ENCODE measurements at places on chromosomes 6 and 20.

DNA sequence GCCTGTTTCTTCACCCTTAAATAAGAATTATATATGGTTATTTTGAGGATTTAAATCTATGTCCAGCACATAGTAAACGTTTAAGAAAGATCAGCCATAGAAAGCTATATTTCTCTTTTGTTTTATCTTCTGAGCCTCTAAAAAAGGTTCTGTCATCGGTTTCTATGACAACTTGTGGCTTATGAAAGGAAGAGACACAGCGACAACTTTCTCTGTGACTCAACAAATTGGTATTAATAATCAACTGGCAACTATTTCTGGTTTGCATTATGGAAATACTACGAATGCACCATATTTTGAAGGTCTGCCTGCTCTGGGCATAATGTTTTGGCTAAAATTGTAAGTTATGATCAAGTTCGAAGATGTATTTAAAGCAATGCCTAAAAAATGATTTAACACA, 751.0 kb downstream of the CD109 start:
- DNase-seq: peak; percentile 27

DNA sequence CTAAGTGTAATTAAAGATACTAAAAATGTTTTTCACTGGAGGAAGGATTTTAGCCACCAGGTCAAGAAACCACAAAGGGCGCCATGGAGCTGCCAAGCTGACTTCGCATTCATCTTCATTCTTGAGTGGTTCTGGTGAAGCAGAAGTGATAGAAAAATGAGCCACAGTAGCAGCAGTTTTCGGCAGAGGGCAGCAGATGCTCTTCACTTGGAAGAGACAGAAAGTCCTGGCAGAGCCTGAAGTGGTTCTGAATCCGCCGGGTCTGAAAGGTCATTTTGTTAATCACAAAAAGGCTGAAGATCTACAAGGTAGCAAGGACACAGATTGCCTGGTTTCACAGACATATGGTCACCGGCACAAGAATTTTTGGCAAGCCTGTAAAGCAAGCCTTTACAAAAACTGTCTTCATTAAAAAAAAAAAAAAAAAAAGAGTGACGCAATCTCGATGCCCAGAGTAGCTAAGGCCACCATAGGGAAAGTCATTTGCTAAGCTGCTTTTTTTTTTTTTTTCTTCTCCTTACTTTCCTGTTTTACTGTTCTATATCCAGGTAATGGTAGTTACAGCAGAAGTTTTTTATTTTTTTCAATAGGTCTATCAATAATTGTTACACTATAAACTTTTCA, 345.1 kb upstream of the AGPAT4 start:
- DNase-seq: no peak

DNA sequence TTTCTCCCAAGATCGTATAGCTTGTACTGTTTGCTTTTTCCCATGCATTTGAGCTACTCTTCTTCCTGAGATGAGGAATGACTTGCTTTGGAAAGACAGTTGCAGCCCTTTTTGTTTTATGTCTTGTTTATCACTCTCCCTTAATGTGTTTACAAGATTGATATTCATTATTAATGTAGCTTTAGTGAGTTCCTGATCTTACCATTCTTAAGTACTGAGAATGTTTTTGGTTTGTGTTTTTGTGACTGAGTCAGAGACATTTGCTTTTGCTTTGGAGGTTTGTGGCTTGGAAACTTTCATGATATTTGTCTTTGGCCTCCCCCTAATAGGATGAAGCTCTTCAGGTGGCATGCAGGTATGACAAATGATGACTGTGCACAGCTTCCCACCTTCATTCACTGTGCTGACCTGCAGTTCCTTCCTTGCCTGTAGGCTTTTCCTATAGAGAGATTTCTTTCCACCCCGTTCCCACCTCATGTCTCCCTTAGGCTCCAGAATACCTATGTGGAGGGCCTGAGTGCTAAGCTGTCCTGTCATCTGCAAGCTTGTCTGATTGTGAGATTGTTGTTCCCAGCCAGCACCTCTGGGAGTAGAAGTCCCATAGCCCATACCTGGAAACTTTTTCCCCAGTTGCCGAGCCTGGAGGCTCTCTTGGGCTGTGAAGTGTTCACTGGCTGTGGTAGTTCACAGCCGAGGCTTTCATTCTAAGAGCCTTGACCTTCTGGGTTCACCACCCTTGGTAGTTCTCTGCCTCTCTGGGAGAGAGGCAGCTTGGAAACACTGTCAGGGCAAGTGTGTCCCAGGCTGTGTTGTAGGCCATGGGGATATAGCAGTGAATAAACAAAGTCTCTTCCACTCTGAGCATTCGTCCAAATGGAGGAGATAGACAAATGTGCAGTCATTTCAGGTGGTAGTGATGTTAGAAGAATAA, 27.1 kb downstream of the CDS2 start:
- no peak for DNase-seq

DNA sequence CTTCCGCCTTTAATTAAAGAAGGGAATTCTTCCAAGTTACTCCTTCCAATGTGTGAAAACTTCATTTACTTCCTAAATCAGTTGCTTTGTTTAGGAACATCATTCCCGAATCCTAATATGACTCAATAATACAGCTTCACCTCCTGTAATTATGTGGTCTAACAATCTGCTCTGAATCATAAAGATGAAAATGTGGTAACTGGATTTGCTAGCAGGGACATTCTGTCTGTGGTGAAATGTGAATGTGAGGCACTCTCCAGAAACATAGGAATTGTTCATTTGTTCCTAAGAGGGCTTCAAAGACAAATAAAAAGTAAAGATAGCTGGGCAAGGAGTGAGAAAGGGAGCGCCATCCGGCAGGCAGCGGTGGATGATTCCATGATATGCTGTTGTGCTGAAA, 678.1 kb downstream of the KIF16B start:
- no peak for DNase-seq

DNA sequence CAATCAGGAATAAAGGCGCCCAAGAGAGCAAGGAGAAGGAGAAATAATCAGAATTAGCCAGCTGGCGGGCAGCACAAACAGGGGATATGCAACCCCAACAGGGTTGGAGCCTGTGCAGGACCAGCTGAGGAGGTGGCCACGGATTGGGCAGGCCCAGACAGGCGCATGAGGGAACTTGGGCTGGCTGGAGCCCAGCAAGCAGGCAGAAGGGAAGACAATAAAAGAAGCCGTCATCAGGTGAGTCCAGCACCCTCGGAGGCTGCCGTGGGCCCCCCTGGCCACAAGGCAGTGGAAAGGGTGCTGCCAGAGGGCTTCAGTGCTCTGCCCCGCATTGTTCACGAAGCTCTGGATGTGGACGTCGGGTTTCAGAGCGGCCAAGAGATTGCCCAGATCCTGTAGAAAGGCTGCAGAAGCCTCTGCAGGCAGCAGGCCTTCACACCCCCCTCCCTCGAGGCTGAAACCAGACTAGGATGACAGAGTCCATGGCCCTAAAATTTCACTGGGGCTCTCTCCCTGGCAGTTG, 28.4 kb upstream of the MAFB start:
- no peak for DNase-seq

DNA sequence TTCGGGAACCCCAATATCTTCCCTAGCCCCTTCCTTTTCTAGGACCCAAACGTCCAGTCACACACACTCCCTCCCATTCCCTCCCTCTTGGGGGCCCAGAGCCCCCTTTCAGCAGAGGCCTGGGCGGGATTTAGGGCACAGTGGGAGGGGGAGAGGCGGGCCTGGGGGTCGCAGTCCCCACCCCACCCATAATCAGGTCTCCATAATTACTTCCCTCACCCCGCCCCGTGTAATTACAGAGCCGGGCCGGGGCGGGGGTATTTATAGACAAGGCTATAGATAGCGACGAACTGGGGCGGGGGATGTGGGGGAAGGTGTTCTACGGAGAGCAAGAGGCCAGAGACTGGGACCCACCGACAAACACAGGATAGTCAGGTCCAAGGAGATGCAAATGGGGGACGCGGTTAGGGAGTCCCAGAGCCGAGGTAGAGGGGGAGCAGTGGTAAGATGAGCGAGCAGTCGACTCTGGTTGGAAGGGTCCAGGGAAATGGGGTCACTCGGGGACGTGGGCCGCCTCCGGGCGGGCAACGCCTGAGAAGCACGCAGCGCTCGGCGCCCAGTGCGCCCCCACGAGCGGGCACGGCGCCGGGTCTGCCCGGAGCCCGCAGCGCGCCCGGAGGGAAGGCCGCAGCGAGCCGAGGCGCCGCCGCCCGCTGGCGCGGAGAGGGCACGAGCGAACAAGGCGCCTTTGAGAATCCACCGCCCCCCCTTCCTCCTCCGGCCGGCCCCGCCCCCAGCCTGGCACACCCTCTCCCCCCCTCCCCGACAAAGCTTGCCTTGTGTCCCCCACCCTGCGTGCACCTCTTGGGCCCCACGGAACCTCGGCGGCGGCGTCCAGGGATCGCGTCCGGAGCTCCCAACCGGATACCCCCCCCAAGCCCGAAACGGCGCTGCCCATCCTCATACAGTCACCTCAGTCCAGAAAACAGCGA, 670 bp upstream of the COL11A2 start:
- no peak for DNase-seq

- no peak for DNase-seq
Observed at GRCh38 chr6:47473791-47474346, 3.7 kb upstream of the CD2AP start.

GRCh38 chr20:64113444-64113775, 6.0 kb upstream of the NPBWR2 start:
- DNase-seq: no peak

DNA sequence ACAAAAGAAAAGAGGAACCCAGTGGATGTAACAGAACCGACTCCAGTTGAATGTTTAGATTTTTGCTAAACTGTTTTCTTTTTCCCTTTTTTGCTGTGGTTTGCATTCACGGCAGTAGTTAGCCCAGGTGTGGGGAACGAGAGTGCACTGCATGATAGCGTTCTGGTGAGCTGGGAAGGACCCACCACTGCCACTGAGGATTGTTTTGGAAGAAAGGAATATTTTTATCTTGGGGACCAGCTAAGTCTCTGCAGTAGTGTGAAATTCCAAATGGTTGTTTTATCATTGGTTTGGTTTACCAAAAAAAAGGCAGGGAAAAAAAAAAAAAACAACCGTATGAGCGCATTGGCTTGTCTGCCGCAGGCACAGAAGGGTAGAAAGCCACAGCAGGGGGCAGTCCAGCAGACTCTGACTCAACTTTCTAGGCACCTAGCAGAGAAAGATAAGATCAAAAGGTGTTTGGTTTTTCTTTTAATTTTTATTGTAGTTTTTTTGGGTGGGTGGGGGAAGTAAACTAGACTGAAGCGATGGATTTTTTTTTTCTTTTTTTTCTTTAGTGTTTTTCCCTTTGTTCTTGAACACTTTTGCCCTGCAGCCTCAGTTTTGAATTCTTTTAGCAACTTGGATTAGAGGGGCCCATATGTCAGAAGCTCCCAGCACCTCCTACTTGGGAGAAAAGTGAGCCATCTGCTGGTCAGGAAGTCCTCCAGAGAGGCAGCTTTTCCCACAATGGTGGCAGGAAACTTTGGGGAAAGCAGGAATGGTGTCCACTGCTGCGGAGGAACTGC, 13.5 kb upstream of the RAB5IF start:
- DNase-seq: no peak

DNA sequence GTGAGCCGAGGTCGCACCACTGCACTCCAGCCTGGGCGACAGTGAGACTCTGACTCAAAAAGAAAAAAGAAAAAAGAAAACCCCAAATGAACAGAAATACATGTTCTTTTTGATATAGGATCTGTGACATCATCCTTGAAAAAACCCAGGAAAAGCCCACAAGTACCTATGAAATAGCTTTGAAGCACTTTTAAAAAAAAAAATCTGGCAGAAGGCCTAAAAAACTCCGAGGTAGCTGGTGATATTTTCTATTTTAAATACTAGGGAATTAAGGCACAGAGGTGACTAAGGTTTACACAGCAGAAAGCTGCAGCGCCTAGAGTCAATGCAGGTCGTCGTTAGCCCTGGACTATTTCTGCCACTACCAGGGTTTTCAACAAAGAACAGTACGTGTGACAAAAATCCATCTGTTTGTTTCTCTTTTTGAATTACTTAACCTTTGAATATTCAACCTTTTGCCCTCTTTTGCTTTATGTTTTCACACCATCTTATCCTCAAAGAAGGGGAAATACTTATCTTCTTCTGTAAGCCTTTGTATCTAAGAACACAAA, 39.4 kb upstream of the EEF1A1 start:
- peak; percentile 30 for DNase-seq

- no peak for DNase-seq
Observed at GRCh38 chr6:33132081-33132524, 56.3 kb downstream of the HLA-DPB1 start.

DNA sequence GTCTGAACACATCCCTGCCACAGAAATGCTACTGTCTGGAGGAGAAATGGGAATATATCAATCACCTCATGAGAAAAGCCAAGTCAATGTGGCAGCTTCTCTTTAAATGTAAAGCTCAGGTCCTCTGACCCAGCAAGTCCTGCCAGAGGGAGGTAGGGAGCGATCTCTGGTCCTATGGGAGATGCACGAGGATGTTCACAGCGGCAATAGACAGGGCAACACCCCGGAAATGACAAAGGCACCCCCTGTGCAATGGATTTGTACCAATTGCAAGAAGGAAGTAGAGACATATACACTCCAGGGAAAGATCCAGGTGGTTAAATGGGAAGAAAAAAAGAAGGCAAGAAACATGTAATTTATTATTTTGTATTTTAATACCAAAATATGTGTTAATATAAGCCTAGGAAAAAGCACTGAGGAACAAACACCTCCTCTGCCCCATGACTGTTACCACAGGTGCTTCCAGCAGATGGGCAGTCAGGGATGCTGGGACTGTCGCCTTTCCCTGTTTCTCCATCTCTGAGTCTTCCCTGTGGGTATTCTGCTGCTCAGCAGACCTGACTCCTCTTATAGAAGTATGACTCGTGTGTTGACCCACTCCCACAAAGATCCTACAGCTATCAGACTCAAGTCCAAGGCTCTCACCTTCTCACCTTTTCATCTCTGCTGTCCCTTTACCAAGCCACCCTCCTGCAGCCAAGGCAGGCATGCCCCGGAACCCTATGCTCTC, 20.8 kb downstream of the ATP9A start:
- no peak for DNase-seq

DNA sequence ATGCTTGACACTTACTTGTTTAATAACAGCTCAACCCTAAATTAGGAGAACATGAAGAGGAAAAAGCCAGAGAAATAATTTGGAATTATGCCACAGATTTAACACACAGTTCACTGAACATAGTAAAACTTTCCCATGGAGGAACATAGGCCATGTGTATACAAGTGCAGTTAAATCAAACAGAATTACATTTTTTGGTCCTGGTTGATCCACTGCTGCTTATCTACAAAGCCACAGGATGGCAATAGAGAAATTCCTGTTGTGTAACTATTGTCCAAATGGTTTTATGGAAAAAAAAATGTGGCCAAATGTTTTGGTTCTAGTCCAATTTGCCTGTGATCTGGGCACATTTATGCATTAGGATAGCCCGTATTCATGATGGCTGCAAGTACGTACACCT, 136.8 kb downstream of the ALDH8A1 start:
- DNase-seq: no peak

DNA sequence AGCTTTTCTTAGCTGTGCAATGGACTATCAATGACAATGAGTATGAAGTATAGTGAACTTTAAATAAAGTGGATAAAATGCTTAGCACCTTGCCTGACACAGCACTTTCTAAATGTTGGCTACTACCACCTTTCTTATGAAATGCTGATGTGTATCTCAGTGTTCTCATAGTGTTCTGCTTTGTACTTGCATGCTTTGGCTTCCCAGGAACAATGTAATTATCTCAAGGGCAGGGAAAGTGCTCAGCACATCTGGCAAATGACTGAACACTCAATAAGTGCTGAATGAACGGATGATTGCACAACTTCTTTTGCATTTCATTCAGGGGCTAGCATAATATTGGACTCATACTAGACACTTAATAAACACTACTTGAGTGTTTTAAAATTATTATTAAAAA, 28.2 kb upstream of the NOX3 start:
- DNase-seq: no peak

All from GM12878 (cell line).